CD4-positive, alpha-beta T cell (primary cell): ENCODE measurements at places on chromosomes 4 and X.

- no peak for DNase-seq
These were observed 15.2 kb downstream of the GAB1 start for GRCh38 chr4:143351774-143352451.

GRCh38 chr4:46955601-46956000 lies 37.8 kb downstream of the GABRA4 start:
- DNase-seq = no peak

DNA sequence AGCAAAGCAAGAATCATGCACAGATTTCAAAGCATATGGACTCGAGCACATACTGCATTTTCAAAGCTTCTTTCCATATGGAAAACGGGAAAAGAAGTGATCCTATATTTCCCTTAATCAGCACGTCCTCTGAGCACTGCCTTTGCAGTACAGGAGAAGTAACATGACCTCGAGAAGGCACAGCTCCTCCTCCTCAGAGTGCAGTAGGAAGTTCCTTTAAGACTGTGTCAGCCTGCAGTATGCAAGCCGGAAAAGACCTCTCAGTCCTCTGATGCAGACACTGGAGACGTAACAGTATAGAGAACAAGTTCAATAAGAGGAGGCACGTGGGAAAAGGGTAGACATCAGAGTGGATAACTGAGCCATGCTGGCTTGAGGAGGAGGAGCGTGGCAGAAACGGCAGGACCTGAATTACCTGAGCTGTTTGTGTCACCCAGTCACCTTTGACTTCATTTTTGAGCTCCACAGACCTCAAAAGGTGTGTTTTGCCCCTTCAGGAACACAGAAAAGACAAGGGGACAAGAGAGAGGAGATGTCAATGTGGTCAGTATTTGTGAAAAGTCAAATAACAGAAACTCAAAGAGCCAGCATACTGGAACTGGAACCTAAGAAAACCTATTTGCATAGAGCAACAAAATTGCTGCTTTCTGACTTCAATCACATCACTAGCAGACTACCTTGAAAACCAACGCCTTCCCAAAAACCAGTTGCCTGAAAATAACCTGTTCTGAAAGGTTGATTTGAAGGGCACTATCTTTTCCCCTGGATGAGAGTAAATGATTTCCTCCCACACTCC lies 20.8 kb downstream of the IRF2 start:
- DNase-seq = no peak

- DNase-seq = no peak
These were observed 48.5 kb downstream of the SLC9A7 start for GRCh38 chrX:46710425-46710824.

- DNase-seq = no peak
These were observed 122.3 kb downstream of the MID1IP1 start for GRCh38 chrX:38923451-38923969.

DNA sequence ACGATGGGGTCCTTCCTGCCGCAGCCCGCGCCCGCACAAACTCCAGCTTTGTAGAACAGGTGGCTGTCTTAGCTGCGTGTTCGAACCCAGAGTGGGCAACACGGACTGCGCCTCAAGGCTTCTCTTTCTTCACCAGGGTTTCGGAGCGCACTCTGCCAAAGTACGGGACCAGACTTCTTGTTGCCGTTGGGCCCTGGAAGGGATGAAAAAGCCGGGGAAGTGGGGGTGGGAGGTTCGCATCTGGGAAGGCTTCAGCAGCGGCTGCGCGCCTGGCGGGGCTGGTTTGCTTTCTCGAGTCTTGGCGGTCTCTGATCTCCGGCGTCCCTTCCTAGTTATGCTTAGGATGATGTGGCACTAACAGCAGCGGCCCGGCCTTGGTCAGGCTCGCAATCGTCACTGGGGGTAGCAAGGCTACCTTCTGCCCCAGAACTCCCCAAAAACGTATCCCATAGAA lies 673 bp downstream of the PARM1 start:
- DNase-seq = no peak

DNA sequence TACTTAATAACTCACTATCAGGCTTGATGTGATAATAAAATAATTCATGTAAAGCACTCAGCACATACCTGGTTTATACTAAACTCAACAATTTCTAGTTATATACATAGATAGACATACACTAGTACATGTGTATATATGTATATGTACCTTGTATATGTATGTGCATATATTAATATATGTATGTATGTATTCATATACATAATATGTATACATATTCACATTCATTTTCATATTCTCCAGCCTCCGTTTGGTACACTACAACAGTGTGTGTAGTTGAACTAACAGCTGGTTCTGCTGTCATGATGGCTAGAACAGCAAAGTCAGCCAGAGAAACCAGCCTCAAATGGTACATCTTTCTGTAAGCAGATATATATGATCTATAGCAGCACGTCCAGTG lies 670.1 kb downstream of the RPA4 start:
- no peak for DNase-seq

GRCh38 chrX:21940356-21940829 lies at the start of gene SMS:
TSS of gene SMS (plus strand) at chrX:21940709. CDS start at chrX:21940825, 116 bp downstream.
- no peak for DNase-seq

GRCh38 chr4:108536577-108536976 lies 83.8 kb upstream of the RPL34 start:
- no peak for DNase-seq

DNA sequence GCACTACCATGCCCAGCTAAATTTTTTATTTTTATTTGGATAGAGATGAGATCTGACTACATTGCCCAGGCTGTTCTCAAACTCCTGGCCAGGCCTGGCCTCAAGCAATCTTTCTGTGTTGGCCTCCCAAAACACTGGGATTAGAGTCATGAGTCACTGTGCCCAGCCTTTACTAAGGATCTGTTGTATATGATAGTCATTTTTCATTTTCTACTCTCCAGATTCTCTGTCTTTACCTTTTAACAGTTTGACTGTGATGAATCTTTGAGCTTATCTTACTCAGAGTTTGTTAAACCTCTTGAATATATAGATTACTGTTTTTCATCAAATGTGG lies 161.8 kb downstream of the FNIP2 start:
- no peak for DNase-seq

- DNase-seq = no peak
These were observed 13.8 kb downstream of the MAD2L1 start for GRCh38 chr4:120052856-120053255.

DNA sequence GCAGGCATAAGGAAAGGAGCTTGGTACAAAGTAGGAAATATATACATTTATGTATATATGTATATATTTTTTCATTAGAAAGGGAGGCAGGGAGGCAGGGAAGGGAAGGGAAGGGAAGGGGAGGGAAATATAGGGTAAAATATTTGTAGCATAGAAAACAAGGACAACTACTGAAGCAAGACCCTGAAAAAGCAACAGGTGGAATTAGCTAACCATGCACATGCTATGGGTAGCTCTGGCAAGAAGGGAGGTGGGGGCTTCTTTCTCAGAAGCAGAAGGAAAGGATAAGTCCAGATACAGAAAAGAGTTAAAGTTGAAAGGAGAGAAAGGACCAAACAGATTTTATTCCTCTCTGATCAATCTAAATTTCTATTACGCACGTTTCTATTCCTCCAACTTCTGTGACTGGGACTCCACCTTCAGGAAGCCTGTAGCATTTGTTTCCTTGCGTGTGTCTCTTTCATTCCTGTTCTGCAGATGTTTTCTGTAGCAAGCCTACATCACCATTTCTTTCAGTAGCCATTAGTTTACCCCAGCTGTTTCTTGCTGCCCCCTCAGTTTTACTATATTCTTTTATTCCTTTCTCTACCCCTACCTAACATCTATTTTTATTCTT lies 82.9 kb downstream of the OR13H1 start:
- DNase-seq = no peak

- DNase-seq = no peak
These were observed 27.5 kb upstream of the ESX1 start for GRCh38 chrX:104282166-104282725.

GRCh38 chr4:77113069-77113468 lies 37.3 kb upstream of the CCNI start:
- no peak for DNase-seq

- no peak for DNase-seq
These were observed 85.4 kb downstream of the SHISA3 start for GRCh38 chr4:42482516-42483327.

DNA sequence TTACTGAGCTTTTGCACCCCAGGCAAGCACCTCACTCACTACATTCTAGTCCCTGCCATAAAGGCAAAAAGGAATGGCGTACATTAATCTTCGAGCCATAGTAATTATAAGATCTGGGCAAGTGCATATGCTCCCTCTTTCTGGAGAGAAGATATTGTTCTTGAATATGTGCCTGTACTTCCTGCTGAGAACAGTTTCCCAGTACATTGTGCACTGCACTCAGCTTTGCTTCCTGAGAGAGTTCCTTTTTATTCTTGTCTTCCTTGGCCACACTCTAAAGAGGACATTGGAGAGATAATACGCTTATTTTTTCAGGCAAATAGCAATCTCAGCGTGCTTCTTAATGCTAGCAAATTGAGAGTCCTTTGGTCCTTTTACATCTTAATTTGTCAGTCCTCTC lies 909.0 kb upstream of the PCDH10 start:
- DNase-seq = no peak

GRCh38 chr4:45317276-45317675 lies 590.9 kb upstream of the GNPDA2 start:
- DNase-seq = no peak

GRCh38 chr4:116755051-116755450 lies 330.3 kb downstream of the TRAM1L1 start:
- DNase-seq = no peak

- no peak for DNase-seq
These were observed 114.0 kb downstream of the RBM47 start for GRCh38 chr4:40515398-40516293.

DNA sequence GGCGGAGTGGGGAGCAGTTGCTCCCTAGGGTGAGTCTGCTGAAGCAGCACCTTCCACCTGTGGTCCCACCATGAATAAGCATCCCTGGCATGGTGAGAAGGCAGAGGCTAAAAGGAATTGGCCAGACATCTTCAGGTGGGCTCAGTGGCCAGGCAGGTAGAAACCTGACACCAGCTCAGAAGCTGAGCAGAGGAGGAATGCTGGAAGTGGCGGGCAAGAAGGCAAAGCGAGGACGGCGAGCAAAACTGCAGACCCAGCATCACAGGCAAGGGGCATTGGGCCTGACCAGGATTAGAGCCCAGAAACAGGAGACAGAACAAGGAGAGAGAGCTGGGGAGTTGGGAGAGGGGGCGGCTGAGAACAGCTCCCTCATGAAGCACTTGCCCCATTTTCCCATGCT lies 25.3 kb downstream of the TSC22D3 start:
- DNase-seq = no peak

GRCh38 chr4:2812612-2813354 lies 19.9 kb downstream of the SH3BP2 start:
- DNase-seq = no peak

DNA sequence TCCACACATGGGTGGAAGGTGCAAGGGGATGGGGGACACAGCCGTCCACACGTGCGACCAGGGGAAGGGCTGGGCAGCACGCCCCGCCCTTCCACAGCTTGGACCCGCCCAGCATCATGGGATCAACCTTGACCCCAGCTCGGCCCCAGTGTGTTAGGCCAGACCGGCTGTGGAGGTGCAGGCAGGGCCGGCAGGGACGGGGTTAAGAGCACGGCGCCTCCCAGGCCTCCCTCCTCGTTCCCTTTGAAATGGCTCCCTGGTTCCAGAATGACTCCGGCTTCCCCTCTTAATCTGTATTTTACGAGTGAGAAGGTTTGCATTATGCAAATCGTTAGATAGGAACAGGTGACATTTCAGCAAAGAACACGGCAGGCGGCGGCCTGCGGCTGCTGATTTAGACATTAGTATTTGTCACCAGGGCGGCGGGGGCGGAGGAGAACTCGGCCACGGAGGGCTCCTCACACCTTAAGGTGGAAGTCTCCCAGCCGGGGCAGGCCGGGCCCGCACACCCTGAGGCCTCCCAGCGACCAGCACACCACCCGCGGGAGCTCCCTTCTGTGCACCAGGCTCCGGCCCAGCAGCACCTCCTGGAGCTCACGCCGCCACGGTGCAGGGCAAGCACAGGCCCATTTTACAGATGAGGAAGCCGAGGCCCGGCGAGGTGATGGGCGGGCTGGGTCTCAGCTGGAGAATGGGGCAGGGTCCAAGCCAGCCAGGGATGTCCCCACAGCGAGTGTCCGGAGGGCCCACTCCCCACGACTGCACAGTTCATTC lies 116.1 kb downstream of the FAM53A start:
- no peak for DNase-seq

GRCh38 chr4:139470997-139471665 lies 17.2 kb downstream of the RAB33B start:
- no peak for DNase-seq

DNA sequence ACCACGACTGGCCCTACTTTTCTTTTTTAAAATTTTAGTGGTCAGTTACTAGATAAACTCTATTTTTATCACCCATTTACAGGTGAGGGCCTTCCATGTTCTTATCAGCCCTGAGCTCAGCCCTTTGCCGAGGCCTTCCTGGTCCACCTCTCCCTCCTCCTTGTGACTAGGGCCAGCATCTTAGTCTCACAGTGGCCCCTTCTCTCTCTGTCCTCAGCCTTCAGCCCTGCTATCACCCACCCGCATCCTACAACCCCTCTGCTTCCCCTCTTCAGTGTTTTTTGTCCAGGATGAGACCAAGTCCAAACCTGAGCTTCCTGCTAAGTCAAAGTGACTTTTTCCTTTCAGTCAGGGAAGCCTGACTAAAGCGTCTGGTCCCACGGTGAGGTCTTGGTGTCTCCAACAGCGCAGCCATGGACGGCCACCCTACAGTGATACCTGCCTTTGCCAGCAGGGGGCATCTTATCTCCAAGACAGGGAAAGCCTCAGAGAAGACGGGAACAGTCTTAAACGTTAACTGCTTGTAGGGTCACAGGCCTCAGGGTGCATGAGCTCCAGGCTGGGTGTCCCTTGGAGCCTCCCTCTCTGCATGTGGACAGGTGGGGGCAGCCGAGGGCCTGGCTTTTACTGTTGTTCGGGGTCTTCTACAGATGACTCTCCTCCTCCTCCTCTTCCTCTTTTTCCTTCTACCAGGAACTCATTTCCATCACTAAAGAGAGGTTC lies 11.7 kb upstream of the GAGE10 start:
- DNase-seq = peak; percentile 67

DNA sequence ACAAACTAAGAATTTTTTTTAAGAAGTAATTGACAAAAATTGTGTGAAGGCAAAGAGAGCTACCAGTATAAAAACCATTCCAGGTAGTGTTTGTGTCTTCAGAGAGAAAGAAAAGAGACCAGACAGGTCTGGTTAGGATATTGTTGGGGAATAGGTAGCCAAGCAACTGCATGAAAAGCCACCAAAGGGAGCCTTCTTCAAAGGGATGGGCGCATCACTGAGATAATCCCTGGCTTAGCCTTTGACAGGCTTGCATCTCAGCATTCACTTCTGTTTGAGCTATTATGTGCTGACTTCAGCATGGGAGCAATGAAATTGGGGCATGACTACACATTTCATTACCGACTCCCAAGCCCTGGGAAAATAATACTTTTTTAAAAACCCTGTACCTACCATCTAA lies 496.6 kb downstream of the IL1RAPL1 start:
- DNase-seq = no peak

GRCh38 chr4:824461-825062 lies 1.4 kb downstream of the CPLX1 start:
- DNase-seq = no peak

- no peak for DNase-seq
These were observed 16.0 kb upstream of the FGF16 start for GRCh38 chrX:77431227-77431626.
